ENCODE measurements at places on chromosomes 5 and 9. TPM values are rescaled to one million over a fixed set of nuclear protein-coding genes. Genes with fewer than 3 reads are reported as not detected.

The BHMT gene
- total RNA-seq = not detected

The SLC4A9 gene
- total RNA-seq = not detected

The FBP2 gene
- not detected for total RNA-seq

The UGT3A1 gene
- not detected for total RNA-seq

The SPINK4 gene
- not detected for total RNA-seq

The EEIG1 gene
- 64.4 TPM for total RNA-seq

The RAD17 gene
- 26.8 TPM for total RNA-seq

The CCL27 gene
- total RNA-seq = 0.52 TPM

Measured in activated CD4-positive, alpha-beta T cell treated with anti-CD3 and anti-CD28 coated beads, Interleukin-2, amount 10 ng/mL, durations not matched to agents 24 days and 14 days (primary cell).